Prostate gland (tissue), 2 donors: ENCODE measurements at places on chromosomes 2 and 18.

- no peak for DNase-seq
Observed at GRCh38 chr2:164755952-164756351, 85.7 kb downstream of the COBLL1 start.

DNA sequence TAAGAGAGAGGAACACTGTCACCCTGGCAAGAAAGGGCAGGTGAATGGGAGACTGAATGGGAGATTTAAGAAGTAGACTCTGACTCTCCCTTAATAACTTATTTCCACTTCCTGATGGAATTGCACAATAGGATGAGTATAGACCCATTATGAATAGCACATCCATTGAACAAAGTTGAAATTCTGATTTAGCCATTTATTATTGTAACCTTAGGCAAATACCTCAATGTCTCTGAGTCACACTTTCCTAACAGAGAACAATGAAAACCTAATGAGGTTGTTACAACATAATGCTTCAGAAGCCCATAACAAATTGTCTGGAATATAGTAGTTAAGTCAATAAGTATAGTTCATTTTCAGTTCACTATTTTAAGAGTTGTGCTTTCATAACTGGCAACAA, 78.9 kb downstream of the NRXN1 start:
- no peak for DNase-seq

- DNase-seq: no peak
Observed at GRCh38 chr2:74186038-74186437, 7.4 kb upstream of the MOB1A start.

GRCh38 chr2:30729031-30729430, 78.2 kb downstream of the CAPN13 start:
- DNase-seq: no peak

DNA sequence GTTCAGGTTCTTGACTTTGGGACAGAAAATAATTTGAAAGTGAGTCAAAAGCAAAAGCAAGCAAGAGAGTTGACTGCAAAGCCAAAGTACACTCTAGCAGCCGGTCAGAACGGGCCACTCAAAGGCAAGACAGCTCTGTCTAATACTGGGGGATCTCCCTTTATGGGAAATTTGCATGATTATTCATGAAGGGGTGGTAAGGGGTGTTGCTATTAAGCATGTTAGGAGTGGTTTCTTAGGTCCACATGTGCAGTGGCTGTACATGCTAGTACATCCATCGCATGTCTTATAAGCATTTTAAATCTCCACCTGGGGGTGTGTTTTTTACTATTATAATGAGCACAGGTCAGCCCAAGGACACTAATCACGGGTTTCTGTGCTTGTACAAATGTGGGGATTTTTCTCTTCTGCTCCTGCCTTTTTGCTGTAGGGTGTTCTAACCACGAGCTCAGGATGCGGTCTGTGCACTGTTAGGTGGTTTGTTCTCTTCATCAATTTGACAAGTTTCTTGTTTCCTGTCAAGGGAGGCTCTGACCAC, 60.2 kb upstream of the SPP2 start:
- no peak for DNase-seq

GRCh38 chr2:9145109-9145751, 61.4 kb upstream of the ASAP2 start:
- no peak for DNase-seq

- no peak for DNase-seq
Observed at GRCh38 chr2:235614900-235615712, 121.3 kb downstream of the AGAP1 start.

GRCh38 chr2:218782528-218782844, 539 bp downstream of the CYP27A1 start:
- no peak for DNase-seq

- DNase-seq: no peak
Observed at GRCh38 chr2:191664823-191665677, 12.9 kb upstream of the NABP1 start.

DNA sequence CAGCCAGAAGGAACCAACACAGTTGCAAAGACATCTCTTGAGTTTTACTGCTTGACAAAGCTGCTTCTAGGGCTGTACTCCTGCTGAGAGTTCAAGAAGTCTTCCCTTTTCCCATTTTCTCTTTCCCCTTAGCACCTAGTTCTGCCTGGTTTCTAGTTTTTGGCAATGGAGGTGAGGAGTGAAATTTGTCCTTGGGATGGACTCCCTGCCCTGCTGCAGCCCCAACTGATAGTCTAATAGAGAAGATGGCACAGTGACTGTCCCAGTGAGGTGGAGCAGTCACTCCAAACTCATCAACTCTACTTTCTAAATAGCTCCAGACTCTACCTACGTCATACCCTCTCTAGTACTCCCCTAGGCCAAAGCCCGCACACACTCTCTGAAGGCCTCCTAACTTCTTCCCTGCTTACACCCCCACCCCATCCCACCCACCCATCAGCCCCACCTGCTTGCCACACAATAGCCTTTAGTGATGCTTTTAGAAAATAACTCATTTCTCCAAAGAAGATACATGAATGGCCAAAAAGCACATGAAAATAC, 164.4 kb downstream of the DDX1 start:
- no peak for DNase-seq

- no peak for DNase-seq
Observed at GRCh38 chr2:55090702-55091101, 40.5 kb upstream of the RTN4 start.

DNA sequence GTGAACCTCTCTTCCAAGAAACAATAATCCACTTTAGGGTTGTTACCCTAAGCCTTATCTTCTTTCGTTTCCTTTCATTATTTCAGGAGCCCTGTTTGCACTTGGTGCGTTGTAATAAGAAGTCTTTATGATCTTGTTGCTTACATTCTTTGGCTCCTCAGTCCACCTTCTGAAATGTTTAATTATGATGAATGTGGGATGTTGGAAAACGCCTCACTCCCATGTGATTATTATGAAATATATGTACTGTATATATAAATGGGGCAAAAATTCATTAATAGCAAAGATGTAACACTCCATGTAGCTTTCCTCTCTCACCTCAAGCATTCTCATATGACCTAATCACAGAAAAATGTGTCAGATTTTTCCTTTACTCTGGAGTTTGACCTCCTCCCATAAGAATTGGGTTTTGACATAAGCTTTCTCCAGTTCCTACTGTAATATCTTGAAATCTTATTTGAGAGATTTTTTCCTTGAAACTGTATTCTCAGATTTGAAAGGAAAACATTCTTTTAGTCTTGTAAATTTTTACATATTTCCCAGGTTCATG, 397.2 kb upstream of the FANCL start:
- DNase-seq: no peak

GRCh38 chr18:41038071-41038470, 917.0 kb upstream of the PIK3C3 start:
- DNase-seq: no peak

DNA sequence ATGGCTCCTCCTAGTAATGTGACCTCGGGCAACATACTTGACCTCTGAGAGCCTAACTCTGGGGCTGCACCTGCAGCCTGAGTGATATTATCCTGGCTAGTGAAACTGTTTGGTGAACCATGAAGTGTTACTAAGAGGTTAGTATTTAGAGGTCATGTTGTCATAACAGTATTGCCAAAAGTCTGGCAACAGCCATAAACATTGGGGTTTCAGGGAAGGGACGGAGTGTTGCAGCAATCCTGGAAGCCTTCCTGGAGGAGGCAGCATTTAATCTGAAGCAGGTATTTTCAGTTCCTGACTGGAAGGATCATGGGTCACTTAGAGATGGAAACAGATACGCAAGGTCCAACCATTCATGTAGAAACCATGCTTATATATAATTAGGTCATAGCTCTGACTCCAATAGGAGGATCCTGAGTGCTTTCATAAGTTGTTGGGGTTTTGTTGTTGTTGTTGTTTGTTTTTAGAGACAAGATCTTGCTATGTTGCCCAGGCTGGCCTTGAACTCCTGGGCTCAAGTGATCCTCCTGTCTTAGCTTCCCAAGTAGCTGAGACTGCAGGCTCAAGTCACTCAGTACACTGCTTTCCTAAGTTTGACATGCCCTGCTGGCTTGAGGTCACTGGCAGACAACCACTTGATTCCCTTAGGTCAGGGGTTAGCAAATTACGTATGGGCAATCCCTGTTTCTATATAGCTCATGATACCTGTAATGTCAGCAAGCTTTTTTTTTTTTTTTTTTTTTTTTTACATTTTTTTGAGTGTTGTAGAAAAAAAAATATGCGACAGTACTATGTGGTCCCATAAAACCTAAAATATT, 21.5 kb downstream of the GPR39 start:
- DNase-seq: no peak

DNA sequence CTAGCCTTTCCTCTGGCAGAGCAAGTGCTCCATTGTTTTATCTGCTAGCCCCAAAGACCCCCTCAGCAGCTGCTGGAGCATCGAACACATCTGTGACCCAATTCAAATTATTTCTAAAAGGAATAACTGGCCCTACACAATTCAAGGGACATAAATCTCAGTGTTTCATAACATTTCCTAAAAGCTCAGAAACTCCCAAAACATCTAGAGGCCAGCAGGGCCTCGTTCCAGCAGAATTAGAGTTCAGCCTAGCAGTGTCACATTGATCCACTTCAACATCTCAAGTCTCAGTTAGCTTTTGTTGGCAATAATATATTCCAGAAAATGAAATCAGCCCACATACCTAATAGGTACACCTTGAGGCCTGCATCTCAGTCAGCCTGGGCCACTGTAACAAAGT, 179.1 kb downstream of the ETAA1 start:
- no peak for DNase-seq

DNA sequence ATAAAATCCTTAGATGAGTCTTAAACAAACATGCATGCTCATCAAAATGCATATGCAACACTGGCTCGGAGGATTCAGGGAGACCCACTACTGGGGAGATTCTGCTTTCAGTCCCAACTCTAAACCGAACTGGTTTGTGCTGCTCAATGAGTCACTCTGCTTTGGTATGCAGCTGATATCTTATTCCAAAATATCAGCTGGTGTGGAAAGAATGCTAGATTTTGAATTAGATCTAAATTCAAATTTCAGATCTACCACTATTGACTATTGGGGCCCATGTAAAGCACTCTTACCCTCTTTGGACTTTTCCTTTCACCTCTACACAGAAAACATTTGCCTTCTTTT, 39.2 kb upstream of the TTN start:
- no peak for DNase-seq

DNA sequence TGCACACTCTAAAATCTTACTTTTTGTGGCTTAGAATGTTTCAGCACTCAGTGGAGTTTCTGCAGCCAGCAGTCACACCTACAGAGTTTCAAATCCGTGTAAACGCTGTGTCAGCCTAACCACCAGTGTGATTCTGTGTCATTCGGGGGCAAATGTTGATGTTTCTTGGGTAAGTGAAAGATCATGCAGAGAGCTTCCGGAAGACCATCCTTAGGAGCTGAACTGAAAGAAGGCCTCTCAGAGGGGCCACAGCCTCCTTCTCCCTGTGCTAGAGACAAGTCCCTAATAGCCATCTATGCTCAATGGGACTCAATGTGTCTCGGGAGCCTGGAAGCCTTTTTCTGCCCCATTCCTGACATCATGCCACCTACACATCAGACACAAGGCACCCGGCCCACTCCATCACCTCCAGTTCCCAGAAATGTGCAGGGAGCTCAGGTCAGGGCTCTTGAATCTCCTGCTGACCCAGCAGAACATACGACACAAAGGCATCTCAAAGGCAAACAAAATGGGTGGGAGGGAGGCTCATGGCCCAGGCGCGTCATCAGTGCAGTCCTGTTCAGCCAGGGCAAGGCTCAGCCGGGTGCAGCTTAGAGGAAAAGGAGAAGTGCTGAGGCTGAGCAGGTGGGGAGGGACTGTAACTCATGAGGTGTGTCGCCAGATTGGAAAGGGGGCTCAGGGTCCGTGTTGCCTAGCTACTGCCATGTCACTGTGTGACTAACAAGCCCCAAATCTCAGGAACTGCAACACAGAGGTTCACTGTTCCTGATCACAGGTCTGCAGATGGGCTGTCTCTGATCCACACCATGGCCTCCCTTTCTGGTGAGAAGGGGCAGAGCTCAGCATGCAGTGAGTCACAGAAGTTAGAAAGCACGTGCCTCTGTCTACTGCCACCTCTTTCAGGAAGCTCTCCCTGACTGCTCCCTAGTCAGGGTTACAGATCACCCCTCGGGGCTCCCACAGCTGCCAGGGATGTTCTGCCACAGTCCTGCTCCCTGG, 82.0 kb downstream of the SMAD7 start:
- DNase-seq: no peak

DNA sequence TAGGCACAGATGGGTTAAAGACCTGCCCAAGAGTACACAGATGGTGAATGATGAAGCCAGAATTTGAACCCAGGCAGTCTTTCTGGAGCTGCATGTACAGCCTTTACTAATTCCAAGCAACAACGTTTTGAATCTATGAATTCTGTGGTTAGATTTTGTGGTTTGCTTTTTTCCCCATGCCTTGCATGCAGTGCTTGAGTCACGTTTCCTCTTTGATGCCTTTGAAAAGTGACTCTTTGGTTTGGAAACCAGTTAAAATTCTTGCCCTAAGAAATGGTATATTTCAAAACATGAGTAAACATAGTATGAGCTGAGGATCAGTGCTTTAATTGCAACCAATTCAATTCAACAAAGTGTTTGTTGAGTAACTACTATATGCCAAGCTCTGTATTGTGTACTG, 48.2 kb upstream of the PPM1B start:
- no peak for DNase-seq

DNA sequence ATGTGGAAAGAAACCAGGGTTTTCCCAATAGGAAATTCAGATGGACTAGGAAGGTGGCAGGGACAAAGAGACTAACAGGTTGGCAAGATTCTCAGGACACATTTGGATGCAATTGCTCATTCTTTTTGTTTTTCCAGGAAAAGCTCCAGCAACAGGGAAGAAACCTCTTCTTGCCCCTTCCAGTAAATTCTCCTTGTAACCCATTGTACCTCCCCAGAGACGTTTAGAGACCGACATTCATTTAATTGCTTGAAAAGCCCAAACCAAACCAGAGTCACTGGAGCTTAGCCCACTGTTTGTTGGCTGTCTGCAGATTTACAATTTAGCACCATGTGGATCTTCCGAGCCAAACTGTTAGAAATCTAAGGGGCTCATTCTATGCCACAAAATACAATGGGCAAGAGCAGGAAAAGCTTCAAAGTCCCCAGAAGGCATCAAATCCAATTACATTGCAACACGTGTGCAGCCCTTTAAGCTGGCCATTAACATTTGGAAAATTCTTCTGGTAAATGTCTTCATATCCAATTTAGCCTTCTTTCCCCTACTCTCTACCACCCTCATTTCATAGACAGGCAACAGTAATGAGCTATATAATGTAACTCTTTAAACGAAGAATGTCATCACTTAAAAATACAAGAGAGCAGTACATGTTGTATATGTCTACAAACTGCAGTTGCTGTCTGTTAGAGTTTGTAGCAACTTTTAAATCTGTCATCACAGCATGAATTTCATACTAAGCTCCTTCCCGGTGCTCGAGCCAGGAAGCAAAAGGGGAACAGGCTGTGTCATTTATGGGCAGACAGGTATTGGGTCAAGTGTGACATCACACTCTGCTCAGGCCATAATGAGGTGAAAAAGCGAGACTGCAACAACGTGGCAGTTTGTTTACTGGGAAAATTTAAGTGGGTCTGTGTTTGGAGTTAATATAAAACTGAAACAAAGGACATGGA, 235.6 kb upstream of the HNRNPA3 start:
- DNase-seq: no peak
